ENCODE measurements at places on chromosomes 4 and X.

GRCh38 chrX:26050099-26050498 is 88.0 kb upstream of the MAGEB18 start:
- no peak for DNase-seq

DNA sequence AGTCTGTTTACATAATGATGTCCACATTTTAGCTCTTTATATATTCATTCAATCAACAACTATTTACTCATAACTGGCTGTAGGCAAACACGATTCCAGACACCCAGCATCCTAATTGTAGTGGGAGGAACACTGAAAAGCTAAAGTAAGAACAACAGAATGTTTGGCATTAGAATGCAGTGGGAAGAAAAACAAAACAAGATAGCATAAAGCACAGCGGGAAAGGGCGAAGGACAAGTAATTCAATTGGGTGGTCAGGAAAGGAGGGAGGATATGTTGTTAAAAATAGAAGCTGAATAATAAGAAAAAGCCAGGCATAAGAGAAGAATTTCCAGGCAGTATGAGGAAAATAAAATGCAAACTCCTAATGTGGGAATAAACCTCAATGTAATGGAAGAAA is 189.5 kb upstream of the FAT4 start:
- no peak for DNase-seq

DNA sequence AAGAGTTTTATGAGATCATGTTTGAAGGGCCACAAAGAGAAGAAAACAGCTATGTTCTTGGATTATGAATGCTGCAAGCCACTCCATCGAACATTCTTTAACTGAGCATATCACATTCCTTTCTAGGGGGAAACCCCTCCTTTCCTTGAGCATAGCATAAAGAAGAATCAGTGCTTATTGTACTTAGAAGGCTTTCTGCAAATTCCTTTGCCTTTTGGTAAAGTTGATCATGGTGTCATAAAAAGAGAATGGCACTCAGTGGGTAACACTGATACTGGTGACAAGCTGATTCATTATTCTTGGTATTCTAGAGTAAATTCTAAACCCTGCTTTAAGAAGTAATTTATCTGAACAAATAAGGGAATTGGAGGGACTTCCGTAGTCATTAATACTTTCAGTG is 88.5 kb upstream of the GPR34 start:
- no peak for DNase-seq

DNA sequence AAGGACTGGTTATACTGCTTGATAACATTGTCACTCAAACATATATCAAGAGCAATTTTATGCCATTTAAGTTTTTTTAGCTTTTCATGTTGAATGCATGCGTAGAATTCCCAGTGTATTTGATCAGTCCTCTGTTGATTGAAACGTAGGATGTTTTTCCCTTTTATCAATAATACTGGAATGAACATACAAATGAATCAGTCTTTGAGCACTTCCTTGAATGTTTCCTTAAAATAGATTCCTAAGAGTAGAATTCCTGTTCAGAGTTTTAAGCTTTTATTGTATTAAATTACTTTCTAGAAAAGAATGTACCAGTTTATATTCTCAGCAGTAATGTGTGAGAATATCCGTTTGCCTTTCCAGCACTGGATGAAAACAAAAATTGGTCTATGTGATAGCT is 37.8 kb downstream of the ADD1 start:
- no peak for DNase-seq

GRCh38 chr4:39323821-39324220 is 42.3 kb downstream of the RFC1 start:
- no peak for DNase-seq

- DNase-seq: no peak
These were observed 1.2 kb downstream of the LINC00632 start for GRCh38 chrX:140710710-140711109.

DNA sequence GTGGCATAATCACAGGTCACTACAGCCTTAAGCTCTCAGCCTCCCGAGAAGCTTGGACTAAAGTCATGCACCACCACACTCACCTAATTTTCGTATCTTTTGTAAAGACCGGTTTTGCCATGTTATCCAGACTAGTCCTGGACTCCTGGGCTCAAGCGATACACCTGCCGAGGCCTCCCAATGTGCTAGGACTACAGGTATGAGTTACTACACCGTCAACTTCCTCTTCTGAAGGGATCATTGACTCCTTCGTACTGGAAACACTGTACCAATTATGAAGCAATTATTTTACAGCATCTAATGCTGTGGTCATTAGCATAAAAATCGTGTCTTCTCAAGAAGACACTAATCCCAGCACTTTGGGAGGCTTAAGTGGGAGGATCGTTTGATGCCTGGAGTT is 35.2 kb downstream of the PDS5A start:
- no peak for DNase-seq

DNA sequence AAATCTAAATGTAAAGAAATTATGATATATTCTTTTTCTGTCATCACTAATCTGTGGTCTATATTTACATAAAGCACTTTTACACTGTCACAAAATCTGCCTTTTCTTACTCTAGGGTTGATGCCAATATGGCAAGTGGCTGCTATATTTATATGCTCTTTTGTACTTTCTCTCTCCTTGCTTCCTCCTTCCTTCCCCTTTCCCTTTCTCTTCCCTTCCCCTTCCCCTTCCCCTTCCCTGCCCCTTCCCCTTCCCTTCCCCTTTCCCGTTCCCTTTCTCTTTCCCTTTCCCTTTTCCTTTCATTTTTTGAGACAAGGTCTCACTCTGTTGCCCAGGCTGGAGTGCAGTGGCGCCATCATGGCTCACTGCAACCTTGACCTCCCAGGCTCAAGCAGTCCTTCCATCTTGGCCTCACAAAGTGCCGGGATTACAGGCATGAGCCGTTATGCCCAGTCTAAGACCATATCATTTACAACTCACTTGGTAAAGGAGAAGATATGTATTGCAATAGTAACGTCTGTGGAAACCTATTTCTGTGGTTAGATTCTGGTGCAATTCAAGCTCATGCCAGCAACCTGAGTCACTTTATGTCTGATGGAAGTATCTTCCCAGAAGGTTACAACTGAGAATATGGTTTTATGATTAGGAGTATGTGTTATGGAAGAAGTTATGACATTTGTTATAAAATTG is 13.9 kb upstream of the PLAC8 start:
- no peak for DNase-seq

GRCh38 chr4:140069066-140069465 is 84.9 kb downstream of the MAML3 start:
- DNase-seq: no peak

GRCh38 chr4:74118600-74119338 is 19.8 kb upstream of the CXCL2 start:
- no peak for DNase-seq

GRCh38 chr4:90349636-90350035 is 222.4 kb downstream of the CCSER1 start:
- DNase-seq: no peak

- no peak for DNase-seq
These were observed 3.3 kb upstream of the PORCN start for GRCh38 chrX:48505481-48505880.

DNA sequence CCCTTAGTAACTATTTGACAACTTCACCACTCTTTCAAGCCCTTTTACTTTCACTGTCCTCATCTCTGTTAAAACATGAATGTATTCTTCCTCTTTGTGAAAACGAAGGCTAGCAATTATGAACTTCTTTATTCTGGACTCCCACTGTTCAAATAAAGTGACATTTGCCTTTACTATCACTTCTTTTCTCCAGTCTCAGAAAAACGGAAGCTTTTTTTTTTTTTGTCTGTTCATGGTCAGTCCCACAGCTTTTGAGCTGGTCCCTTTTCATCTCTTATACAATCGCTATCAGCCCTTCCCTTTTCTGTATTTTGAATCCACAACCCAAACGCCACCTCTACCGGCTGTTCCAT is 327.7 kb downstream of the DKK2 start:
- no peak for DNase-seq

DNA sequence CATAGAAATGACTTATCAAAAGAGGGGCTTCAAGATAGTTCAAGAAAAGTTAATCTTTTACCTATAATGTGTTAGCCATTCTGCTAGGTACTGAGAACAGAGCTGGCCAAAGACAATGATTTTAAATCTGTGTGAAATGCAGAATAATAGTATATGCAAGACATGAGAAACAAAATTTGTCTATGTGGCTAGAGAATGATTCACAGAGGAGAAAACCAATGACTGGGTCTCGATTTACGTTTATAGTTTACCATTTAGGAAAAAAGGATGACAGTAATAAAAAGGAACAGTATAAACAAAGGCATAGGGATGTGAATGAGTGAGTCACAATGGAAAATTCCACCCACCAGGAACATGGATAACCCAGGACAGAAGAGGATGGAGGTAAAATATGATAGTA is 31.9 kb downstream of the NPFFR2 start:
- DNase-seq: no peak

- DNase-seq: no peak
These were observed 142.4 kb upstream of the CPXCR1 start for GRCh38 chrX:88604433-88605221.

DNA sequence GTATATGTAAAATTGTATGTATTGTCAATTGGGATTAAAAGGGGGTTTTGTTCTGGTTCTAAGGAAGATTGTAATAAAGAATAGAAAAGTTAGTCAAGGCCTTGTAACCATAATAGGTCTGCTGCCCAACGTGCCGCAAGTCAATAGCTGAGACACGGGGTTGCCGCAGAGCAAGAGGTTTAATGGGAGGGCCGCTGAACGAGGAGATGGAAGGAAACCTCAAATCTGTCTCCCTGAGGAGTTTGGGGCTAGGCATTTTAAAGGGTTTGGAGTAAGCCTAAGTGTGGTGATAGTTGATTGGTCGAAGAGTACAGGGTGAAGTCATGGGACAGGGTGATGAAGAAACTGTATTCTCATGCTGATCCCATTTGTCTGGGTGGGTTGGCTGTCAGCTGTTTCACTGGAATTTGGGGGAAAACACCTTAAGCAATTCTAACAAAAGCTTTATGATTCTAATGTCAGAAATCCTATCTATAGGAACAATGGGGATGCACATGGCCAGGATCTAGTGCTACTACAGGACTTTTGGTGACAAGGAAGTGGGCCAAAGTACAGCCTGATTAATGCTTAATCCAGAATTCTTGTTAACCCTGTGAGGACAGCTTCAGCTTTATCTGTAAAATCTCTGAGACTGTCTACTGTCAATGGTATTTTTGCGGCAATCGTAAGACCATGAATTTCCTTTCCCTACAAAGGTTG is 86.9 kb downstream of the RELL1 start:
- DNase-seq: no peak

DNA sequence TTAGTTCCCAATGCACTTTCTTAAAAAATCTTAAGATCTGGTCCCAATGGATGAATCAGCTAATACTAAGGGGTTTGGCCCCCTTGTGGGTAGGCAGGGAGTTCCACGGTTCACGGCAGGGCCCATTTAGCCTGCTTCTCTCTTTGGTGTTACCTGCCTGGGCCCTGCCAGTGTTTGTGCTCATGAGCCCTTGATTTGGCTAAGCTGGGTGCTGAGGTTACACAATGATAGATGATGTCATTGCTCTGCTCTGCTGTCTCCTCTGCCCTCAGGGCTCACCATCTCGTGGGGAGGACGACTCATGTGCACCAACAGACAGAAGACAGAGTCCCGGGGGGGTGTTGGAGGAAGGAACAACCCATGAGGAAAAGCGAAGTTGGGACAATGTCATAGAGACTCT is 24.4 kb downstream of the RTL5 start:
- DNase-seq: no peak

DNA sequence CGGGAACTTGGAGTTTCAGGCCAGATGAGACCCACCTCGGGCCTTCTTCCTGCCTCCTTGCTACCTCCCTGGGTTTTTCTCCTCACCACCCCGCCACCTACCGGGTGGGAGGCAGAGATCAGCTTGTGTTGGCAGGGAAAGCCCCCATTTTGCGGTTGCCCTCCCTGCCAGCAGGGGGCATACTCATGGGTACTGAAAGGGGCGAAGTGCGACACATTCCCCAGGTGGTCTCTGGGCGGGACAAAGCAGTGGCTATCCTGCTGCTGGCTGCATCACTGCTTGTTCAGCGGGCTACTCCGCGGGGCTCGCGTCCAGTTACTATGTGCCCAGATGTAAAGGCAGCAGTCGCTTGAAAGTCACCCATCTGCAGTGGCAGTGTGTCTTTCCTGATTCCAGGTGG is 330.3 kb downstream of the PDHA2 start:
- DNase-seq: no peak

DNA sequence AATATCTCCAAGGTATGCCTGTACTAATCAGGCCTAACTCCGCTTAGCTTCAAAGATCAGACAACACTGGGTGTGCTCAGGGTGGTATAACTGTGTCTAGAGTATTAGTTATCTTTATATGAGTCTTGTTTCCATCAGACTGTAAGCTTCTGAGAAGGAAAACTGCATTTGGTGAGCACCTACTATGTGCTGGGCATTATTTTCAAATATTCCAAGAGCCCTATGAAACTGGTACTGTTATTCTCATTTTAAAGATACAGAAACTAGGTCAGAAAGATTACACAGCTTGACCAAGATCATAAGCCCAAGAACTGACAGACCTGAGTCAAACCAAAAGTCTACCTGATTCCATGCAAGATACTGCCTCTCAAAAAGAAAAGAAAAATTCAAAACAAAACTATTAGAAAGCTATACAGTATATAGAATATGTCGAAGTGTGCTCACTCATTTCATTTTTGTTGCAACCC is 44.4 kb downstream of the LRBA start:
- no peak for DNase-seq

- DNase-seq: peak; percentile 47
These were observed 21.5 kb downstream of the AMOT start for GRCh38 chrX:112819008-112819640.

- DNase-seq: no peak
These were observed 17.7 kb upstream of the SLC7A11 start for GRCh38 chr4:138259824-138260223.

DNA sequence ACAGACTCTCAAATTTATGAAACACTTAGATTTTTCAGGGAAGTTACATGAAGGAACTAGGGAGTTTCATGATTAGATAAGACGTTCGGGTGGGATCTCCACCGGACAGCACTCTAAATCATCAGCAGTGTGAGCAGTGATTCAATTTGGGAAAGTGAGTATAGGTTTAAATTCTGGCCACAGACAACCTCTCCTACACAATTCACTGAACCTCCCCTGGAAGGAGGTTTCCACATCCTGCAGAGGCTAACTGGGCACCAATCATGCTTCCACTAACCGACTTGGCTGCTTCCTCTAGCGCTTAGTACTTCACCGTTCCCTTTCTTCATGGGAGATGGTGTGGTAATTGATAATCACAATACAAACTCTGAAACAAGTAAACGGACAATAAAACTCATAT is 5.6 kb downstream of the CXCL9 start:
- no peak for DNase-seq

DNA sequence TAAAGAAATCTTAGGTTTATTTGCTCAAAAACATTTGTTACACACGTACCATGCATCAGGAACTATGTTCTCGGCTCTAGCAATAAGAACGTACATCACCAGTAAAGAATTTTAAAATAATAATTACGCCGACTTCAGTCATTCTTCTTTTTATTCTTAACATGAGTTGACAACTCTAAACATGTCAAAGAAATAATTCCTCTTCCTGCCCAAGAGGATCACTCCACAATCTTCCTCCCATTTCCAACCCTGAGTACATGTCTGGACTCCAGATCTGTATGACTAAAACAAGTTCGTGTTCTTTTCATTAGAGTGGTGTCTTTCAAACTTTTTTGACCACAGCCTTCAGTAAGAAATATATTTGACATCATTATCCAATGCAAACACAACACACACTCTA is 201.6 kb upstream of the GRIA3 start:
- no peak for DNase-seq

- no peak for DNase-seq
These were observed 4.1 kb upstream of the GPC3 start for GRCh38 chrX:133989490-133989889.
